ENCODE measurements at places on chromosomes 12 and 14. TPM values are rescaled to one million over a fixed set of nuclear protein-coding genes. Genes with fewer than 3 reads are reported as not detected.

- no peak for DNase-seq
These were observed 65.1 kb downstream of the DIP2B start for GRCh38 chr12:50569876-50570275.

DNA sequence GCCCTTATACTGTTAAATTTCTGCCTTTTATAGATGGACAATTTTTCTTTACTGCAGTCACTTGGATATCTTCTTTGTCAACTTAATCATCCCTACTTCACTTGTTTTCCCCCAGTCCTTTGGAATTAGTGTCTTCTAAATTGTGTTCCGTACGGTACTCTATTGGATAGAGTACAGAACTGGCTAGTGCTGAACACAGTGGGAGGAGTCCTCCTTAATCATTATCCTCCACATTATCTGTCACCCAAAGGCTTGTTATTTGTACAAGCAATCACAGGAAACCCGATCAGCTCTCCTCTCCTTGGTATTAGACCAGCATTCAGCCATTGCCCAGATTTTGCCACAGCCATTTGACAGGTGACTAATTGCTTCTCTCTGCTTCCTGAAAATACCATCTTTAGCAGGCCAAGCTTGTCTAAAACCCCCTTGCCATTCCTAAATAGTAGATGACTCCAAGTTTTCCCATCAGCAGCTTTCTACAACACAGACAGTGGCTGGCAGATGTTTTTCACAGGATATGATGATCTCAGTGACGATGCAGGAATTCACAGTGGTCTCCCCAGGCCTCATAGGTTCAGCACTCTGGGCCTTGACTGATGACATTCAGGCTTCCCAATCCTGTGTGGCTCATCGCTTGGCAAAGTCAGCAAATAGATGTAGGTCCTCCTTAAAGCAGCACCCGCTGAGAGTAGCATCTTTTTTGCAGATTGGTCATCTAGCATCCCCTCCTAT is 216.0 kb upstream of the RGS6 start:
- no peak for DNase-seq

DNA sequence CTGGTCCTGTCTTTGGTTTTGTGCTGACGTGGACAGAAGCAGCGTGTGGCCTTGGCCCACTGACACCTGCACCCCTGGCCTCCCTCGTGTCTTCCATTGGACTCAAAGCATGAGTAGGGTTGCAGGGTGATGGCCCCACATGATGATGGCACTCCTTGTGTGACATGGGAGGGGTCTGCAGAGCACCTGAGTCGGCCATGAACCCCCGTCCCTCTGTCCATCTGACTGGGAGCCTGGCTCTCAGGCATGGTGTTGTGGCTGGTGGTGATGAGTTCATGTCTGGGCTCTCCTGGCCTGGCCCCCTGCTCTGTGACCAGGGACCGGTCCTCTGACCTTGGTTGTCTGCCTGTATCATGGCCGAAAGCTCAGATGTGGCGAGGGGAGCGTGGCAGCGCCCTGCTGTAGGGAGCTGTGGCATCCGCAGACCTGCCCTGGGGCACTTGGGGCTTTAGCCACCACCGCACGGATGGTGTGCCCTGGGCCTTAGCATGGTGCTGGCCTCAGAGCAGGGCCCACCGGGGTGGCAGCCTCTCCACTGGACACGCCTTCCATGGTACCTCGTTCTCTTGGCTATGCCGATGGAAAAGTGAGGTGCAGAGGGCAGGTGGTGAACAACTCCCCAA is 16.7 kb downstream of the ULK1 start:
- DNase-seq, result no peak

GRCh38 chr14:88188745-88189416 is 134.2 kb downstream of the KCNK10 start:
- peak; percentile 22 for DNase-seq

DNA sequence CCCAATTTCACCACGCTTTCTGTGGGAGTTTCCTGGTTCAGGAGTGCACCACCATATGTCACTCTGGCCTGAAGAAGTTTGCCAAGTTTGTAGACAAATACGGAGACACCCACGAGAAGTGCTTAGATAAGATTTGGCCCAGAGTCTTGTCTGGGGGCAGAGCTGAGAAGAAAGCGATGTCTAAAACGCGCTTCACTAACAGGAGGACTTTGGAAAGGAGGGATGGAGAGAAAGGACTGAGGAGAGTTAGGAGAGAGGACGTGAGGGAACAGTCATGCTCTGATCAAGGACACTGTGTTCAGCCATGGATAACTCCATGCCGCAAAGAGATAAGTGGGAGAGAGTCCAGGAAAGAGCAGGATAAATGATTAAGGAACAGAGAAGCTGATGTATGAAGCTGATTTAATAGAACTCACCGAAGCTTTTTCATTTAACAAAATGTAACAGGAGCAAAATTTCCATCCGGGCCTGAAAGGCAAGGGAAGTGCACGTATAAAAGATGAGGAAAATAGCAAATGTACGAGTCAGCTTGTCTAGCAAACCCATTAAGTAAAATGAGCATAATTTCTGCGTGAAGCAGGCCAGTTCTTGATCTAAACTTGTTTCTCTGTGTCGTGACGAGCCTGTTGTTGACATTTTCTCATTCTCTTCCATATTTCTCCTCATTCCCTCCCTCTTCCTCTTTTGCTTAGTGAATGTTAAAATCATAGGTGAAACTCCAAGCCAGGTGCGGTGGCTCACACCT is 23.4 kb upstream of the MAP3K9 start:
- DNase-seq, result no peak

DNA sequence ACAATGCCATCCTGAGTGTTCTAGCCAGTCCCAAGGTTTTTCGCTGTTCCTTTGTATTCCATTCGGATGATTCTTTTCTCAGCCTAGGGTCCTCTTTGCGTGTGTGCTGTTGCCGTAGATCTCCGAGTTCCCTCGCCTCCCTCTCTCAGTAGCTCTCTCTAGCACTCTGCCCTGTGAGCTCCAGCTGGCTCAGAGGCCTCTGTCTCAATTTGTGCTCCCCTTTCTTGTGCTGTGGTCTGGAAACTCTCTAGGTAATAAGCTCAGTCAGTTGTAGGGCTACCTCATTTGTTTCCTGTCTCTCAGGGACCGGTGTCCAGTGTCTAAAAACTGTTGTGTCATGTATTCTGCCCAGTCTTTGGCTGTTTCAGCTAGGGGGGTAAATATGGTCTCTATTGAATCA is 179.3 kb downstream of the PCNX1 start:
- no peak for DNase-seq

DNA sequence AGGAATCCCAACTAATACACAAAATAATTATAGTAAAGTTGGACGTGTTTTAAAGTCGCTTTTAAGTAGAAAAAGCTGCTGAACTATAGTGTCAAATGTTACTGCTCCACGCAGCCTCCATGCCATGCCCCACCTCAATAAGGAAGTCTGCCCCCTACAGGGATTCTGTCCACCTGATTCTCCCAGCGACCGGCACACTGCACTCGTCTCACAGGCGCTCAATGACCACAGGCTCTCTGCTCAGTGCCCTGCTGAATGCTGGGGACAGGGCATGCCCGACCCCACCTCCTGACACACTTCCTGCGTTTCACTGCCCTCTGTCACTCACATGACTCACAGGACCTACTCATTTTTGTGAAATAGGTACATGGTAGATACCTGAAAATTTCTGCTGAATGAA is 48.9 kb downstream of the BDKRB1 start:
- DNase-seq, result no peak

- DNase-seq, result no peak
These were observed 137.4 kb downstream of the LLPH start for GRCh38 chr12:65993173-65993572.

DNA sequence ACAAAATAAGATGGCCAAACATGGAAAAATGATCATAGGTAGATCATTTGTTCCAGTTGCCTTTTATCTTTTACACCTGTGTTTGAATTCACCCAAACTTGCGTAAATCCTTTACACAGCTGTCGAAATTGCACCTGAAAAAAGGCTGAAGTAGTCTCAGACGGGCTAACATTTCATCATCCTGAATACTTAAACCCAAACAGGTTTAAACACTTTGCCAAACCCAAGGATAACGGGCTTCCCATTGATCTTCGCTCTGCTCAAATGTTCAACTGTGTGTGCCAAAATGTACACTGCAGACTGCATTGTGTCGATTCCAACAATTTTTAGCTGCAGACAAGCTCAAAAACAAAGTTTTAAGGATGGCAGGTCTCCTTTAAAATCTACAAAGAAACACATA is 288.7 kb upstream of the DDHD1 start:
- no peak for DNase-seq

GRCh38 chr12:101407436-101408345 is at the start of gene ARL1:
Gene ARL1, minus strand, starts transcription at chr12:101407772. Its CDS starts 127 bp downstream, at chr12:101407645.
- peak; percentile 84 for DNase-seq

DNA sequence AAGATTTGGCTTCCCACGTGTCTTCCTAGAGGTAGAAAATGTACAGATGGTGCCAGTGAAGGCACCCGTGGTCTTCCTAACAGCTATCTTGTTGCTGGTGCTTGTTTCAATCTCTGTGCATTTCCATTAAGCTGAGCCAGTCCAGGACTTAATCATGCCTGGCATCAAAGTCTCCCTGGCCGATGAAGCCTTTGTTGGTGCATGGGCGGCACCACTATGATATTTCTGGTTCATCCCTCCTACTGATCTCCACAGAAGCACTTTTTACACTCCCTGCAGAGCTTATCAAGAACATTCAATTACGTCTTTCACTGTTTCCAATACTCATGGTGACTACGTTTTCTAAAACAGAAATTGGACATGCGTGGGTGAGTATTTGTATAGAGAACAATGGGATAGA is 128.4 kb downstream of the TTC8 start:
- DNase-seq, result no peak

DNA sequence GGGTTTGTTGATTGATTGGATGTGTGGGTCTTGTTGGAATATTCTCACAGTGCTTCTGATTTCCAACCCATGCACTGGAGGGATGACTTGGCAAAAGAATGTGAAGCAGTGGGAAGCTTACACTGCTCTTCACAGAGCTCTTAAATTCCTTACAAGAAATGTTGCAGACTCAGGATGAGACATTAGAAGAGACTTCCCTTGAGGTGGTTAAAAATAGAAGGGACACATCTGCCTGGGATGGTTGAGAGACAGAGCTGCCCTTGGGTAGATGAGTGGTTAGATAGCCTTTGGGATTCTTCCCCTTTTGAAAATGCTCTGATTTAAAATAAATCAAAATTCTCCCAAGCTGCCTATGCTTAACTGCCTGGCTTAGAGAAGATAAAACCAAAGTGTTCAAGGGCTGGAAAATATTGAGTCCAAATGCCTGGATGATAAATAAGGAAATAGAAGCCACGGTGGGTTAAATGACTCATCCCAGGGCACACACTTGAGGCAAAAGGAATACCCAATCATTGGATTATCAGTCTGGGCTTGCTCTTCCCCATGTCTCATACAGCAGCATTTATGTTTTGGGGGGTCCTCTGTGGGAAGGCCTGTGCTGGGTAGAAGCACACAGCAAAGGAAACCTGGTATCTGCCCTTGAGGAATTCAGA is 264.3 kb downstream of the AKAP6 start:
- DNase-seq, result no peak

GRCh38 chr12:113772505-113773030 is 193.6 kb downstream of the RBM19 start:
- no peak for DNase-seq

DNA sequence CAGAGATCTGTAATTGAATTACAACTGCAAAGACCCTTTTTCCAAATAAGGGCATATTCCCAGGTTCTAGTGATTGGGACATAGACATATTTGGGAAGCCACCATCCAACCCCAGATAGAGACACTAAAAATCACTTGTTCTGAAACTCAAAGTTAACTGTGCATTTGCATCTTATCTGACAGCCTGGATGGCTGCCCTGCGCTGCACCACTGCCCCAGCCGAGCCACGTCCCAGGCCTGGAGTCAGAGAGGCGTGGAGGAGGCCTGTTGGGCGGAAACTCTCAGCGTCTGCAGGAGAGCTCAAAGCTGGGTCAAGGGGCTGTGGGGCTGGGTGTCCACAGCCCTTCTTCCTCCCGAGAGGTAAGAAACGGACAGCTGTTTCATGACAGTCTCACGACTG is 124.4 kb downstream of the RIMBP2 start:
- DNase-seq, result no peak

DNA sequence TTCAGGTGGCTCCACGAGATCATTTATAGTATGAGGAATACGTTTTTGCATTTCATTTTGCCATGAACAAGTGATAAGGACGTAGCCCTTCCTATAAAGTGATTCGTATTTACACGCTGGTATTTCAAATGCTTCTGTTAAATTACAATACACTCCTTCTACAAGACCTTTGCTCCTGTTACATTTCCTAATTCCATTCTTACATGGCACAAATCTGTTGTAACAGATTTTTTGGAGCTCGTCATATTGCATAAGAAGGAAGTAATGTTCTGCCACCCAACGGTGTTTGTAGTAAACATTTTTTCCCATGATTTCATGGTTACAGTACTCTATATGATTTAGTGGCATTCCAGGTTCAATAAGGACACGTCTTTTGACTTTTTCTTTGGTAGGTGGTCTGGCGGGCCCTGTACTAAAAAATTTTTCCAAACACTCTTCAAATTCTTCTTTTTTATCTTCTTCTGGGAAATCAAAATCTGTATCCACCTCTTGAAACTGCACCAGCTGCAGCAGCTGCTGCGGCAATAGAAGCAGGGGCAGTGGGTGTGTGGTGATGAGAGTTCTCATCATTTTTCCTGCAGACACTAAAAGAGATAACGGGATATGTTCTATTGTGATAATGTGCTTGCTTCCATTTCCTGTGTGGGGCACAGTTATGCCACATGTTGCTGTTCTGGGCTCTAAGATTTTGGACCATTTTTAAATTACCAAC is 4.2 kb downstream of the RNASE9 start:
- no peak for DNase-seq

GRCh38 chr14:38900887-38901286 is 202.1 kb downstream of the SEC23A start:
- DNase-seq, result no peak

GRCh38 chr14:39491134-39491571 is 58.9 kb upstream of the FBXO33 start:
- DNase-seq, result peak; percentile 56

DNA sequence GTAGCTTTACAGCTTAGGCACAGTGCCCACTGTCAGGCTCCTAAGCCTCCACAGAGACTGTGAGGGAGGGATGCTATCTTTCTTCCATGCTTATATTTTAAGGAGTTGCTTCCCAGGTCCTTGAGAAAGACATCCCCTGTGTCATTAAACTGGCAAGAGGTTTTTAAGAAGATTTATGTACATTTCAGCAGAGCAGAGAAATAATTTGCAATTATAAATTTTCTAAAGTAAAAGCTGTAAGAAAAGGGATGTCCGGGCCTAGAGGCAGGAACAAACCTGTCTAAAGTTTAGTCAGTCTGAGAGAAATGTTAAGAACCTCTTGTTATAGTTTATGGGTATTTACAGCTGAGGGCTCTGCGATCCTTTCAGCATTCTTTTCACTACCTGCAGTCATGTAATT is 716.1 kb downstream of the SLC16A7 start:
- DNase-seq, result no peak

The RNASE2 gene
- 1.3 TPM for polyA plus RNA-seq

The CIROP gene
- polyA plus RNA-seq, result not detected

The SMOC1 gene
- 2.1 TPM for polyA plus RNA-seq

The SERPINA12 gene
- polyA plus RNA-seq, result 0.42 TPM

The FUT8 gene
- 16.4 TPM for polyA plus RNA-seq

The IL22 gene
- not detected for polyA plus RNA-seq

The CBLN3 gene
- 2.9 TPM for polyA plus RNA-seq

The CFAP54 gene
- polyA plus RNA-seq, result 3.2 TPM

The AMN gene
- 19.9 TPM for polyA plus RNA-seq

The LGALS3 gene
- 26.0 TPM for polyA plus RNA-seq

The PLEKHG3 gene
- polyA plus RNA-seq, result 107 TPM

The TOGARAM1 gene
- 43.3 TPM for polyA plus RNA-seq

The ESPL1 gene
- 11.6 TPM for polyA plus RNA-seq

The C12orf54 gene
- polyA plus RNA-seq, result 1.1 TPM

The MYO1H gene
- 1.3 TPM for polyA plus RNA-seq

The CPNE8 gene
- polyA plus RNA-seq, result 14.6 TPM

The SMIM41 gene
- 0.34 TPM for polyA plus RNA-seq
